Activated CD4-positive, CD25-positive, alpha-beta regulatory T cell treated with anti-CD3 and anti-CD28 coated beads, Interleukin-2, amount 50 U/mL, for 24 hours (primary cell): ENCODE measurements at places on chromosomes 12 and 14.

- no peak for ATAC-seq
Measured at GRCh38 chr12:1279050-1279449, 288.0 kb downstream of the ERC1 start.

- ATAC-seq, result no peak
Measured at GRCh38 chr12:53118751-53119300, 15.5 kb downstream of the SOAT2 start.

DNA sequence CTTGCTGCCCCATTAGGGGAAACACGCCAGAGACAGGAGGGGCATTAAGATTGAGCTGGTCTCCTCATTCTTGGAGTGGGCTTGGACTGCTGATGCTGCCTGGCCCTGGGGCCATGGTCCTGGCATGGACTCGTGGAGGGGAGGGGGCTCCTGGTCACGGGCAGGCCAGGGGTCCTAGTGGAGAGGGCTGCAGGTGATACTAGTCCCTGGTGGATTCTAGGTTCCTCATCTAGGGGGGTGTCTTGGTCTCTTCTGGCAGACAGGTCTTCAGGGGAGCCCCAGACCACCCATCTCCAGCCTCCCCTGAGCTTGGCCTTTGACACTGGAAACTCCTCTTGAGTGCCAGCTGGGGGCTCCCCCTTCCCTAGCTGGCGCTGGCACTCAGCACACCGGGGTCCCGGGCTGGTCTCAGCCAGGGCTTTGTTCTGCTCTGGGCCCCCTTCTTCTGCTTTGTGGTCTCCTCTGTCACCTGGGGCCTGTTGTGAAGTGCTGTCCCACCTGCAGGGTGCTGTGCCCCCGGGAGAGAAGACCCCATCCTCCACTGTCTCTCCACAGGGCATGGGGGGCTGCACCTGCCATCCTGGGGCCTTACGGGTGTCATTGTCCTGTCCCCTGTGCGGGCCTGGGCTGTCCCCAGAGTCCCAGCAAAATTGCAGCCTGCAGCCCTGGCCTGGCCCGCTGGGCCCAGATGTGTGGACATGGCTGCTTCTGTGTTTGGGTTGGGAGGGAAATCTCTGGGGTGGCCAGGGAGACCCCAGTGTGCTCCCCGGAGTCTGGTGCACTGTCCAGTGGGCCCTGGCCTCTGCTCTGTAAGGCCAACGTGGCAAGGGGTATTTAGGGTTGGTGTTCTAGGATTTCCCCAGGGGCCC lies 2.3 kb downstream of the KIF26A start:
- ATAC-seq, result no peak

GRCh38 chr12:117821480-117822175 lies 147.2 kb downstream of the KSR2 start:
- no peak for ATAC-seq

DNA sequence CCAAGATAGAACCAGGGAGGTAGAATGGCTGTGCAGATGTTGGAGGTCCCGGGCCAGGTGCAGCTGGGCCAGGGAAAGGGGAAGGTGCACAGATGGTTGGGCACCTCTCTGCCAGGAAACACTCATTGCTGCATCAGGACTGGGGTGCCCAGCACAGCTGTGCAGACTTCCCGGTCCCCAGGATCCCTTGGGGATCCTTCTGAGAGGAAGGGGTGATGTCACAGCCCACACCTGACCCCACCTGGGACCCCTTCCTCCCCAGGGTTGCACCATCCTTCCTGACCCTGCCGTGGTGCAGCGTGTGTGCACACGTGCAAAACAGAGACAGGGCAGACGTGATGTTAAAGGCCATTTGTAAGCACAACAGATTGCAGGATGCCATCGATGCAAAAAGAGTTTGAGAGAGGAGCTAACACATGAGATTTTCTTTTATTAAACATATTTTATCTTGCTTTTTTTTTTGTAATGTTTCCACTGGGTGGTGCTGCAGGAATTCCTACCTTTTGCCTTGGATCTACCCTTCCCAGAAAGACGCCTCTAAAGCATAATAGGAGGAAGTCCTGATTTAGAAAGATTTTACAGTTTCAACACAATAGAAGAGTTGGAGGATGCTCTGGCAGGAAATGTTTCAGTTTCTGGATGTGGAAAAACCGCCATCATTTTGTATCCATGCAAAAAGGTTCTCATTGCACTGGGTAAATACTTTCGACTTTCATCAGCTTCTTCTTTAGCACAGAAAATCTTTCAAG lies 14.8 kb downstream of the ELK3 start:
- no peak for ATAC-seq

GRCh38 chr14:103522649-103523574 lies at the start of gene CKB:
CKB (minus strand) TSS chr14:103522830; CDS start chr14:103522493, 337 bp downstream.
- ATAC-seq, result no peak

DNA sequence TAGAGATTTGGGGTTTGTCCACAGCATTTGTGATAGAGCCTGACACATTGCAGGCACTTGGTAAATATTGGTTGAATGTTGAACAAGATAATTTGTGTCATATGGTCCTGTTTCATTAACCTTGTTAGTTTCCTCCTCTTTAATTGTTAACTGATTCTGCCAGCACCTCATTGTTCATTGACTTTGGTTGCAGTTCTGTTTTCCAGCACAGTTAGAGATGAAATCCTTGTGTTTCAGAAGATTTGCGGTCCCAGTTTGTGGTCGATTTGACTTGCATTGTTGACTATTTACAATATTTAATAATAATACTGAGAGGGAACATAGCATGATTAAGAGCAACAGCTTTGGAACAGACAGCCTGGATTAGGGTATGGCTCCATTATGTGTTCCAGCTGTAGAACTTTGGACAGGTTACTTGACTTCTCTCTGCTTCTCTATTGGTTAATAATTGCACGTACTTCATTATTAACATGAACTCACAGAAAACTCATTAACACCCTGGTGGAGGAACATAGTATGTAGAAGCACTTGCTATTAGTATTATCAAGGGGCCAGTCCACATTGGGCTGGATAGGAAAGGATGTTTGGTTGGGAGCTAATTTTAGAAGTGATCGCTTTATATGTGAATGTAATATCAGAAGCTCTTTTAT lies 8.7 kb downstream of the DRAM1 start:
- ATAC-seq, result no peak

- no peak for ATAC-seq
Measured at GRCh38 chr12:33529810-33530209, 90.2 kb upstream of the SYT10 start.

- ATAC-seq, result no peak
Measured at GRCh38 chr12:90331821-90332220, 623.2 kb downstream of the CCER1 start.

- no peak for ATAC-seq
Measured at GRCh38 chr14:97584528-97584927, 787.3 kb downstream of the VRK1 start.

DNA sequence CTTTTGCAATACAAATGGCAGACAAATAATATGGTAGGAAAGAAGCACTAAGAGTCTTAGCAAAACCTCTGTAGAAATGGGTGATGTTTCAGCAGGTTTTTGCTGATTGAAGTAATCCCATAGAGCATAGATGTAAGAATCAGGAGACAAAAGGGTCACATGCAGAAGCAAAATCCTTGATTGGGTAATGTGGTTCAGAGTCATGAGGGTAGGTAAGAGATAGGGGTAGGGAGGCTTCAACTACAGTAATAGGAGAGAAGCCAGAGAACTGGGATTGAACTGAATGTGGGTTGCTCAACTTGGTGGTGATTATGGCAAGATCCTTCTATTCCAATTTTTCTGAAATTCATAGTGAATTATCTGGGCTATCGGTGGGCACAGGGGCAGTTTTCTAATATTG lies 5.0 kb downstream of the PRB3 start:
- no peak for ATAC-seq

- peak; percentile 28 for ATAC-seq
Measured at GRCh38 chr14:91872011-91872501, 4.7 kb upstream of the TC2N start.

- ATAC-seq, result no peak
Measured at GRCh38 chr14:99073431-99073830, 198.6 kb downstream of the BCL11B start.

DNA sequence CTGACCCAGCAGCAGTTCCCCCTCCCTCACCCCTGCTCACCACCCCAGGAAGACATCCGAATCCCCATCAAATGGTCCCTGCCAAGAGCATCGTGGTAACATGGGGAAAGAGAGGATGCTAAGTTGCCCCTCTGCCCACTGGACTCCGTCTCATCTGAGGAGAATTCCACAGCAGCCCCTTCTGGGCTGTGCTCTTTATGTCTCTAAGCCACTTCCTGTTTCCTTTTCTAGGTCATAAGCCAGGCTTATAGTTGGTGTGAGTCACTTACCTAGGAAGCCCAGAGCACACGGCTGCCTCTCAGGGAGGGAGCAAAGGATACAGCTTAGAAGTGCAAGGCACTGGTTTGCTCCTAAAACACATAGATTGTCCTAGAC lies 76.0 kb downstream of the VCPKMT start:
- ATAC-seq, result peak; percentile 37

DNA sequence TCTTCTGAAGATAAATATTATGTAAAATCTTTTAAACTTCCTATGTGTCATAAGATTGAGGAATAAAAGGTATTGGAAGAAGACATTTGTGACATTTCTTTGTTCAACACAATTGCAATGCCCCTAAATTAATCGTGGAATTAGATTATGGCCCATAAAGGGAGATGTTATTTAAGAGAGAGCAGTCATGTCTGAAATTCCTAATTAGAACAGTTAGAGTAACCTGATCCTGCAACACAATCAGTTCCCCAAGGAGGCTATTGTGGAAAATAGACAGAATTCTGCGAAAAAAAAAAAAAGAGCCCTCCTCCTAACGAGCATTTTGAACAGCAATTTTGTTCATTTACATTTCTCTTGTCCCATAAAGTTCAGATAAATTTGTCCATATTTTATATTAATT lies 339.5 kb downstream of the PAWR start:
- no peak for ATAC-seq

DNA sequence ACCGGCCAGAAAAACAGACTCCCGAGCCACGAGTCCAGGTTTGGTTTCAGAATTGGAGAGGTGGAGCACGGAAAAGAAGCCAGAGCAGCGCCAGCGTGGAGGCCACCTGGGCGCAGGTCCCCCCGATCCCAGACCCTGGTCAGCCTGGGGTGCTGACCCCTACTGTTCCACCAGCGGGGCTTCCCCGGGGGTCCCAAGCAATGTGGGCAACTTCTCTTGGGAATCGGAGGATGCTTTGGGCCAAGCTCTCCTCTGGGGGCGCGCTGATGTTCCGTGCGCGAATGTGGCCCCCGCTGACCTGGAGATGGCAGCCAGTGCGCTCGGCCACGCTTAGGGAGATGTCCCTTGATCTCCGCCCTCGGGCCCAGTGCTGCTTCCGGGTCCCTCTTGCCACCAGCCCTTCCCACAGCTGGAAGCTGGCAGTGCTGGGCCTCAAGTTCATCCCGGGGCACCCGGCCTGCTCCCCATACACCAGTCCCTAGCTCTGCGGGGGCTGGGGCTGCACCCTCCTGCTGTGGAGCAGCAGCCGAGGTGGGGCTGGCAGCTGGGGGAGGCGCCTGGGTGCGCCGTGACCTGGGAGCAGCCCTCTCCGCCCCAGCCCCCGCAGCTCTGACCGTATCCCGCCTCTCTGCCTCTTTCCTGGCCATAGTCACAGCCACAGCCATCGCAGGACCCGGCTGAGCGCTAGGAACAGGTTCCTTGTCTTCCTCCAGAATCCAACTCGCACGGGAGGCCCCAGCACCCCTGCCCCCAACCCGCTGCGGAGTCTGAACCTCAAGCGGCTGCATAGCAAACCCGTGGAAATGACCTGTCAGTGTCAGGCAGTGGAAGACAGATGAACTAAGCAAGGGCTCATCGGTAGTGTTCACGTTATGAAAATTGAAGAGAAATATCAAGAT lies 91.2 kb downstream of the RCOR1 start:
- no peak for ATAC-seq

- no peak for ATAC-seq
Measured at GRCh38 chr12:62882696-62883095, 52.3 kb downstream of the PPM1H start.

GRCh38 chr14:61950340-61950739 lies 188.1 kb downstream of the SNAPC1 start:
- no peak for ATAC-seq

DNA sequence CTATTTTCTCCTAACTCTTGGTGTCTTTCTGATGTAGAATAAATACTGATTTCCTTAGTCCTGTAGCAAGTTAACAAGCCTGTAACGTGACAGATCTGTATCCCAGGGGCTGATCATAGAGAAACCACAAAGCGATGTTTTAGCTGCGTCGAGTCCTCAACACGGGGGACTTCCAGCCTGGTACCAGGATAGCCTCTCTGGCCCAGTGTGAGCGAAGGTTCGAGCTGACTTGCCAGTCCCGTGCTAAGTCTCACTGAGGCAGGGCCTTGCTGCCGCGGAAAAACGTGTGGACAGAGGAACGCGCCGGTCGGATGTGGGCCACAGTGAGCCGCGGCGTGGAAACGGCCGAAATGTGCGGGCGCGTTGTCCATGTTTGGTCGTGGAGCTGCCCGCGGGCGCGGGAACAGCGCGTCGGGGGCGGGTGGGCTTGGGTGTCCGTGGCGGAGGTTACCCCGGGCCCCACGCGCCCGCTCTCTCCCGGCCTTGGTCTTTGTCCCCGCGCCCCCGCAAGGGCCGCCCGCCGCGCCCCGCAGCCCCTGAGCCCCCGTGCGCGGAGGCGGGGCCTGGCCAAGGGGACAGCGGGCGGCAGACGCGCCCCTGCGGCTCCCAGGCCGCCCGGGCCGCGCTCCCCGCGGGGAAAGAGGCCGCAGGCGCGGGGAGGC lies 531 bp upstream of the EML1 start:
- ATAC-seq, result no peak

GRCh38 chr14:96803958-96804357 lies 6.8 kb downstream of the VRK1 start:
- no peak for ATAC-seq

DNA sequence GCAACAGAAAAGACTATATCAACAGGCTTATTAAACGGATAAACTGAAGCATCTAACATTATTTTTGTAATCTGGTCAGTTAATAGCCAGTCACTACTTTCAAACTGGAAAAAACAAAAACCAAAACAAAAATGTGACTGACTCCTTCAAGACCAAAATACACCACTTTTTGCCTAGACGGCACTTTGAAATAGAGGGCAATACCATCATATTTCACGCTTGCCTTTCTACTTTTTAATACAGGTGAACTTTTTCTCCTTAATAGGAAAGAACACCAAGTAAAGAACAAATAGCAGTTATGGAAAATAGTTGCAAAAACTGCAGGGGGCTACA lies 550 bp upstream of the NUP107 start:
- ATAC-seq, result no peak

GRCh38 chr12:87795555-87795954 lies 233.6 kb downstream of the C12orf50 start:
- no peak for ATAC-seq

- no peak for ATAC-seq
Measured at GRCh38 chr12:67534681-67535080, 113.9 kb upstream of the DYRK2 start.

- ATAC-seq, result no peak
Measured at GRCh38 chr14:80049055-80049454, 162.2 kb downstream of the DIO2 start.

DNA sequence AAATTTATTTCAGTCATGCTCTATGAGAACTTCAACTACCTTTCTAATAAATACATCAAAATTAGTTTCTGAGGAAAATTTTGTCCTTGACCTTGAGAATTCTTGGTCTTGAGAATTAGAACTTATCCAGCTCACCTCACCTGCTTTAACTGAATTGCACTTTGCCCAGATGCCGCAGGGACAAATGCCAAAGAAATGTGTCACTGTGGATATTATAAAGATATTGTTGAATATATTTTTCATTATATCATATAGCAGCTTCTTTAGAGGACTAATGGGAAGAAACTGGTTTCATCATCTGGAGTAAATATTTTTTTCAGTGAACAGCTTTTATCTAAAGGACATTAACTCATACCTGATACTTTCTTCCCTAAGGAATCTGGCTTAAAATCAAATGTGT lies 54.1 kb downstream of the LRP6 start:
- no peak for ATAC-seq
